ENCODE measurements at places on chromosomes 4 and X.

DNA sequence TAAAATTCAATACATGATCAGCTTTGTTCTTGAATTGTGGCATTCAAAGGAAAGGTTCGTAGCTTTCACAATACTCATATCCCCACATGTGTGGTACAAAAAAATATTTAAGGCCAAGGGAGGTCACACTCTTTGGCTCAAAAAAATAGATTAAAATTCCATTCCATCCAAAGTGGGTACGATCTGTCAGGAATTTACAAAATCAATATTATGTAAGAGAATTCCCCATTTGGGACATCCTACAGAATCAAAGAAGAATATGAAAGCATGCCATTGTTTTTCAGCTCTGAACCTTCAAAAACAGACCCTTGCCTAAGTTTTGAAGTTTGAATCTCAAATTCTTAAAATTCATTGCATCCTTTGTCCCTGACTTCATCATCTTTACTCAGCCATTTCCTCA lies 85.8 kb downstream of the MID1 start:
- no peak for DNase-seq

- no peak for DNase-seq
These were observed at the start of gene BEX1 for GRCh38 chrX:103063918-103064434. TSS of gene BEX1 (minus strand) at chrX:103064171. CDS start at chrX:103063274, 897 bp downstream.

DNA sequence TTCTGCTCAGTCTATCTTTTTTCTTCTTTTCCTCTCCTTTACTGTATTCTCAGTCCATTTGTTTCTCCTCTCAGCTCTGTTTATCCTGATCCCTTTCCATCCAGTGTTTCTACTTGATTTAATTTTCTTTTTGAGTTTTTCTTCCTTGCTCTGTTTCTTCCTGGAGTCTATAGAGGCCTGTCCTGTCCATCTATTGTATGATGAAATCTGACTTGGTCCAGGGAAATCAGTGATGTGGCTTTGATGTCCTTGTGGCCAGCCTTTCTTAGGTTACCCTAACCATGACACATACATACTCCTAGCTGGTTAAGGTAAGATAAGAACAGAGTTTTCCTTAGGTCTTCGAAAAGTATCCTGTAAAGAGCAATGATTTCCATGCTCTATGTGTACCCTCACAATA lies 89.3 kb upstream of the LNX1 start:
- no peak for DNase-seq

DNA sequence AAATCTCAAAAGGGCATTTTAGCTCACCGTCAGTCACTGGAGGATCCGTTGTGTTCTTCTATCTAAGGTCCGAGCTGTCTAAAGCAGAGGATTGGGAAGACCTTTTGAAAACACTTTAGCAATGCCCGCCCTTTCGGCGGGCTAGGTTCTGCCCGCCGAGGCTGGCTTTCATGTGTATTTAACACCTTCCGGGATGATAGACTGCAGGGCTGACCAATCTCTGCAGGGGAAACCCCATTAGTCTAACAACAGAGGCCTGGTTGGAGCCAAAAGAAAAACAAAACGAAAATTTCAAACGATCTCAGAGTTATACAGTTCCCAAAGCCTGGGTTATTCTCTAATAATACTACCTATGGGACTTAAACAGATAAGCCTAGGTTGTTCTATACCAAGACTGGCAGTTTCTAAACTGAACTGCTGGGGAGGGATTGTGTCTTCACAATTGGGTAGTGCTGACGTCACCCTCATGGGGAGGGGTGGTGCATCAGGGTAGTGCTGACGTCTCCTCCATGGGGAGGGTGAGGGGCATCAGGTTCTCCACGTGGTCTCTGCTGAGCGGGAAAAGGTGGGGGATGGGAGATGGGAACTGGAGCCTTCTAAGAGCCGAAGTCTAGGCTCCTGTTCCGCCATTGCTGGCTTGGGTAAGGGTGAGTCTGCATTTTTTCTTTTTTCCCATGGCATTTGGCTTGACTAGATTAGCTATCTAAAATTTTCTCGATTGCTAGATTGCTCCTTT lies 14.8 kb upstream of the CUL4B start:
- DNase-seq = no peak

GRCh38 chrX:3743801-3744439 lies 30.5 kb upstream of the PRKX start:
- no peak for DNase-seq

- no peak for DNase-seq
These were observed 46.3 kb upstream of the AFAP1 start for GRCh38 chr4:7985891-7986441.

Measured in stromal cell of bone marrow (primary cell).